ENCODE measurements at places on chromosomes 4 and X.
A peak's percentile ranks its signal among the peaks of the same experiment; 100 is the strongest.

DNA sequence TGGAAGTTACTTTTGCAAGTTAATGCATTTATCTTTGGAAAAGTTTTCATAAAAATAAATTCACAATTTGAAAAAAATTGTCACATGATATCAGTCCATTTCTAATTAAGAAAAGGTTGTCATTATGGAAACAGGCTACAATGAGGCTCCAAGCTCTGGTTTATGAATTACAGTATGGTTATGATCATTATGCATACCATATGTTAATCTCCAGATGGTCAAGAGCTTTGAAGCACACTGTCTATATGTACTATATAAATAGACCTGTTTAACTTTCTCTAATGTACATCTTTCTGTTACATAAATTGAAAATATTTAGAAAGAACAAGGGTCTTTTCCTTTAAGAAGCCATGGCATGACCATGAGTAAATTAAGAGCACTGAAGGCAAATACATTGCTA lies 2338.8 kb downstream of the PCDH7 start:
- no peak for DNase-seq

GRCh38 chr4:153013202-153013977 lies 77.3 kb downstream of the FHDC1 start:
- DNase-seq, result peak; percentile 62

DNA sequence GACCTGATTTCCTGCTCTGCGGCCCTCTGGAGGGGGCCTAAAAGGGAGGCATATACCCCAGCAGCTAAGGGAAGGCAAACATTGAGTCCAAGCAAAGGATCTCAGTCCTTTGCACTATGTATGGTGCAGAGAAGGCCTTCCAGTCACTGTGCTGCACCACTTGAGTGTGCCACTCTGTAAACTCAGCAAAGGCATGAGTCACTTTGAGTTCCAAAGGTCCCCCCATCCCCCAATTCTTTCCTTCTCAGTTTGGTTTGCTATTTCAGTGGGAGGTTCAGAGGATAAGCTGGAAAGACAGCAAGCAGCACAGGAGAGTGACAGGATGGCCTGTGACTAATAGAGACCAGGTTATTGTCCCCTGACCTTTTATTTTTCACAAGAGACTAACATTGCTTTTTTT lies 131.3 kb downstream of the FHDC1 start:
- DNase-seq, result peak; percentile 32

DNA sequence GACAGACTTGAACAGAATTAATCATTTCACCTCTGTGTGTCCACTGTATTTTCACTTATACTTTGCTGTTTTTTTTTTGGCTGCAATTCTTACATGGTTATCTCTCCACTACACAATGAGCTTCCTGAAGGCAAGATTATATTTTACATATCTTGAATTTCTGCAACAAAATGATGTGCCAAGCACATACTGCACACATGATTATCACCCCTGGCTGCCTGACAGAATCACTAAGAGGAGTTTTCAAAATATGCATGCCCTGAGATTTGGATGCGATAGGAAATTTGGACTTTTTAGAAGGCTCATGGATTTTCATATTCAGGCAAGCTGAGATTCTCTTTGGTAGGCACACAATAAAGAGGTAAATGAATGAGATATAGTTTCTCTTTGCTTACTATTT lies 1162.1 kb upstream of the IGFBP7 start:
- no peak for DNase-seq

GRCh38 chrX:150234126-150234525 lies 129.0 kb upstream of the MAMLD1 start:
- DNase-seq, result no peak

Data from myocyte (in vitro differentiated cells).